ENCODE measurements at places on chromosomes 2 and 18.

DNA sequence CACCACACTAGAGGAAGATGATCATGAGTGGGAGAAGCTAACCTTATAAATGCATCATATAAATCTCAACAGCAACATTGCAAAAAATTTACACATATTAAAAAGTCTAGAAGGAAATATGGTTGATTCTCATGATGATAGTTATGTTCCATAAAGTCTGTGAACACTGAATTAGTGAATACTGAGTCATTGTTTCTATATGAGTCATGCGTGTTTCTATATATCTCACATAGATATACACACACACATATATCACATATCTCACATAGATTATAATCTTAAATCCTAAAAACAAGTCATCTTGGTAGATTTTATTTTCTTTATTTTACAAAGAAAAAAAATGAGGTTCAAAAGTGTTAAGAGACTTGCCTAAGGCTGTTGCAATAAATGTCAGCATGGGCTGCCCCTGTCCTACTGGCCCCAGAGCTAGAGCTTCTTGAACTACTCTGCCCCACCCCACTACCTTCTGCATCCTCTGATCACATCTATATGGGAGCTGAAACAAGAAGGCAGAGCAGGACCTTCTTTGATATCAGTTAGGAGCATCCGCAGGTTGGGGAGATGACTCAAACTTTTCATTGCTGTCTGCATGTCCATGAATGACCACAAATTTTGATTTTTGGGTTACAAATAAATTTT, 81.8 kb upstream of the ADAM23 start:
- no peak for DNase-seq

DNA sequence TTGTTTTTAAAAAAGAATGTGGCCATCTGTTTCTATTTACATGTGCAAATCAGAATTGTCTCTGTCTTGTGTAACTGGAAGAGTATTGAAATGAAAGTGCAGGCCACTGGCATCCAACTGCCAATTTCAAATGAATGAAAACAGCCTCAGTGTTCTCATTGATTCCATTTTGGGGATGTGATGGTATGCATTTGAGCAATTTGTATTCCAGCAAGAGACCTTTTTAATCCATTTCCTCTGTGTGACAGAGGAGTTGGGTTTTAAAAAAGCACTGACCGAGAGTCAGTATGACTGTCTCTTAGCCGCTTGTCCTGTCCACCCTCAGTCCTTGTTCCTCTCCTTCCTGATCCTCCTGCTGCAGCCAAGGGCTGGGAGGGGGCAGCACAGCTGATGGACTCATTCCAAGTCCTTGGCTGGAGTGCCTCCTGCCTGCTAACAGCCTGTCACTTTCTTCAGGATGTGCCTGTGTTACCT, 50.0 kb downstream of the ASAP2 start:
- no peak for DNase-seq

GRCh38 chr18:37334631-37335408, 230.8 kb downstream of the CELF4 start:
- no peak for DNase-seq

GRCh38 chr2:239489481-239489880, 88.7 kb upstream of the HDAC4 start:
- DNase-seq: no peak

DNA sequence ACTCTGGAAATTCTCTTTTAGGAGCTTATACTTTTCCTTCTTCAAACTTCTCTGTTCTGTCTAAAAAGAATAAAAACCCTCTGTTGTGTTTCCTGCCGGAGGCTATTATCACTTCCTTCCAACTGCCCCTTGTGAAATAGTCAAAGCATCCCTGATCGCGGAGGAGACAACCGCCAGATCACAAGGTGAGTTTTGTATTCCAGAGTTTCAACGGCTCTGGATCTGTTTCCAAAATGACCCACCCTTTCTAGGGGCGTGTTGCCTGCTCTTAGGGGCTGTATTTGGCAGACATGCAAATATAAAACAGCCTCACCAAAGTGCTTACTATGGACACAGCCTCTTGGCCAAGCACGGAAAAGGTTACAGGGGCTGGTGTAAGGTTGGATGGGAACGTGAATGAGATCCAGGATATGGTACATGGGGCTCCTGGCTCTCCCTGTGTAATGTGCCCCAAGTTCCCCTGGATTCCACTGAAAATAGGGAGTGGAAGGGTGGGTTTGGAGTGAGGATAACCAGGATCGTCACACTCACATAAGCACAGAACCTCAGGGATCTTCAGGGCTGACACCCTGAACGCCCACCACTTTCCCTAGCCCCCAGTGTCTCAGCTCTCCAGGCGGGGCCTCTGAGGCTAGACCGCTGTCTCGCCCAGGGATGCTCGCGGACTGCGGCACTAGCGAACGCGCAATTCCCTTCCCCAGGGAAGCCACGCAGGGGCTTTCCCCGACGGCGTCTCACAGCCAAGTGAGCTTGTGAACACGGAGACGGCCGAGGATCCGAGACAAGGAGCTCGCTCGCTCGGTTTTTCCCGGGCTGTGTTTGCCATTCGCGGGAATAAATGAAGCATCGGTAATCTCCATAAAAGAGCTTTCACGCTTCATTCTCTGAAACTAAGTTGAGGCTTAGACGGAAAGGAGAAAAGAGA, 14.4 kb downstream of the EN1 start:
- no peak for DNase-seq

- DNase-seq: no peak
Measured at GRCh38 chr2:75099521-75099922, 99.8 kb downstream of the TACR1 start.

GRCh38 chr2:3620834-3621233, 25.9 kb downstream of the COLEC11 start:
- DNase-seq: no peak

DNA sequence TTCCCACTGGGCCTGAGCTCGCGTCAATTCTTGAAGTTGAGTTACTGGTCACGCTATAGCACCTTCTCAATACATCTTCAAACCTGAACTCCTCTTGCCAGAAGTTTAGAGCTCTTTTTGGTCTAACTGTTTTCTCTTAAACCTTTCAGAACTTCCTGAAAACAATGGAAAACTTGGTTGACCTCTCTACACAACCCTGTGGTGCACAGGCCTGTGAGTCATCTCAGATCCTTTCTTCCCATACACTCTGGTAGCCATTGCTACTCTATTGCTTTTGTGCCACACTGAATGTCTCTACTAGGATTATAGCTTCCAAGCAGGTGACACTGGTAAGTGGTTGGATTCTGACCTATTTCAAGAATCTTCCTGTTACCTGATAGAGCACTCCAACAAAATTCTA, 321.5 kb upstream of the FSIP2 start:
- no peak for DNase-seq

- DNase-seq: no peak
Measured at GRCh38 chr2:46964835-46965560, 49.4 kb upstream of the MCFD2 start.

DNA sequence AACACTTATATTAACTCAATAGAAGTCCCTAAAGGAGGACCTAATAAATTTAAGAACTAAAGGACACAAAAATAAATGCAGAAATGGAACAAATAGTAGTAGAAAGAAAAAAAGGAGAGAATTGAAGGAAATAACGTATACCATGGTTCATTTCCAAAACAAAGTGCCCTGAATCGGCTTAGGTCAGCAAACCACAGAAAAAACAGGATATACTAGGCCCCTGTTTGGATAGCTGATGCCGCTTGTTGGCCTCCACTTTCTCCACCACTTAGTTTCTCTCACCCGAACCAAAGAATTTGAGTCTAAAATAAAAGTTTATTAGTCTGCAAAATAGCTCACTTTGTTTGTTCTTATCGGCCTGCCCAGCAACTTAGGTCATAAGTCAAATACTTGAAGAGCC, 100.4 kb downstream of the HIBCH start:
- DNase-seq: no peak

DNA sequence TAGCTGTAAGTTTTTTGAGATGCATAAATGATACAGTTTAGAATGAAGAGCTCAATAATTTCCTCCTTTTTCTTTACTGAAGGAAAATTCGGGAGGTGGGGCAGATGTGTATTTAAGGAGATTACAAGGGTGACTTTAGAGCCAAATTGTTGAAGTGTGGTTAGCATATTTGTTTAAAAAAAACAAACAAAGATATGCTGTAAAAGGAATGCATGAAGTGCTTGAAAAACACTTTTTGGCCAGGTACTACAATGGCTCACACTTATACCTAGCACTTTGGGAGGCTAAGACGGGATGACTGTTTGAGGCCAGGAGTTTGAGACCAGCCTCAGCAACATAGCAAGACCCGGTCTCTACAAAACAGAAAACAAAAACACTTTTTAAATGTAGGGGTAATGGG, 38.4 kb downstream of the CD302 start:
- no peak for DNase-seq

DNA sequence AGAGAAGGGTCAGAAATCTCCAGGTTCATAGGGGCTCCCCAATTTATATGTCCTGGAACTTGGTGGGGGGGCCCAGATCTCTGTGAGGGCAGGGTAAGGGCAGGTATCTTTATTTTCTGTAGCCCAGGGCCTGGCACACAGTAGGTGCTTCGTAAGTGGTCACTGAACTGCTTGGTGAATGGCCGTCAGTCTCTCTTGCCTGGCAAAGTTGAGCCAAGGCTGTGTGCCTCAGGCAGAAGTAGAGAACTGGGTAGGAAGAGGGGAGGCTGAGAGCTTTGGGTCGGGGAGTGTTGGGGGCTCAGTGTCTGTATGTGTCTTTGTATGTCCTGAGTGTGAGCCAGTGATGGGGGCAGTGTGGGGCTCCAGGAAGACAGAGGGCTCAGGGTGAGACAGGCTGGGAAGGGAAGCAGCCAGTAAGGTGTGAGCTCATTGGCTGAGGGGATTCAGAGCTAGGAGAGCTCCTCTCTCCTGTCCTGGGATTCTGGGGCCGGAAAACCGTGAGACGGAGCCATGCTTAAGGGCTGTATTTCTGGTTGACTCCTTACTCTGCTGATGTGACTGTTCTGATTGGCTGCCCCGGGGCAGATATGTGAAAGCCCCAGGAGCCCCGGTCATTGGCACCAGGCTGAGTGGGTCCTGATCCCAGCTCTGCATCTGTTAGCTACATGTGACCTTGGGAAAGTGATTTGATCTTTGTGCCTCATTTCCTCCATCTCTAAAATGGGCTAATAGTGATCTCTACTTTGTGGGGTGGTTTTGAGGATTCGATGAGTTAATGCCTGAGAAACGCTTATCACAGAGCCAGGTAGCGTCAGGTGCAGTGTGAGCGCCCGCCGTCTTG, 30.3 kb downstream of the STEAP3 start:
- no peak for DNase-seq

DNA sequence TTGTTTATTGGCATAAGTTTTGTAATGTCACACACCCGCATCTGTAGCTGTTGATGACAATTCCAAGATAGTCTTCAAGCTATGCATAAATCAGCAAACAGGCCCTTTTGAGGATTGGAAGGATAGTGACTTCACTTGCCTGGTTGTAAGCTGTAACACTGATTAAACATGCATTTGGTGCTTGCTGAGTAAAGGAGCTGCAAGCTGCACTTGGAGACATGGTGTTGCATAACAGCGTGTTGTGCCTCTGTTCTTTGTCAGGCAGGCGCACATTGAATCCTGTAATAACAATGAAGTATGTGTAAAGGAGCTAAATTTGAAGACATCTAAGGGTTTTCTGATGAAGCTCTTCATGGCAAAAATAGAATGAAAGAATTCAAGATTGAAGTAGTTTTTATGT, 68.7 kb upstream of the TTC27 start:
- no peak for DNase-seq

DNA sequence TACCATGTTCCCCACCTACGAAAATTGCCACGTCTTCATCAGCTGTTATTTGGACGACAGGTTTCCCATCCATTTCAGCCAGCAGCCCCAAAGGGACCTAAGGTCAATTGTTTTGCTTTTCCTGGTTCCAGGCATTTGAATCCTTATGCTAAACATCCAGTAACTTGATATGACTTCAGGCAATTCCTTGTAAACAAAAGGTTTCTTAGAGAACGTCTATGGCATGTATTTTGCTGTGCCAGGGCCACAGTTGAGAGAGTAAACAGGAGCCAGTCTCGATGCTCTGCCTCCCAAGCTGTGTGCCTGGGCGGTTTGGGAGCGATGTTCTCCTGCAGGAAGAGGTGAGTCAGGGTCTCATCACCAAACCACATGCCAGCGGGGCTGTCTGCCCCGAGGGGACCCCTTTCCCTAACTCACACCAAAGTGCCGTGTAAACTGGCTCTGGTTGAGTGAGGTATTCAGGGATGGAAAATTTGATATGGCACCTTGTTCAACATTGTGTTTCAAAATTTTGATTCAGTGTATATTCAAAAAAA, 12.9 kb upstream of the MC5R start:
- DNase-seq: no peak

- no peak for DNase-seq
Measured at GRCh38 chr2:62114564-62114963, 81.4 kb upstream of the B3GNT2 start.

GRCh38 chr2:30225131-30225762, 6.1 kb upstream of the LBH start:
- no peak for DNase-seq

- DNase-seq: no peak
Measured at GRCh38 chr2:177806025-177806424, 266.6 kb downstream of the PDE11A start.

DNA sequence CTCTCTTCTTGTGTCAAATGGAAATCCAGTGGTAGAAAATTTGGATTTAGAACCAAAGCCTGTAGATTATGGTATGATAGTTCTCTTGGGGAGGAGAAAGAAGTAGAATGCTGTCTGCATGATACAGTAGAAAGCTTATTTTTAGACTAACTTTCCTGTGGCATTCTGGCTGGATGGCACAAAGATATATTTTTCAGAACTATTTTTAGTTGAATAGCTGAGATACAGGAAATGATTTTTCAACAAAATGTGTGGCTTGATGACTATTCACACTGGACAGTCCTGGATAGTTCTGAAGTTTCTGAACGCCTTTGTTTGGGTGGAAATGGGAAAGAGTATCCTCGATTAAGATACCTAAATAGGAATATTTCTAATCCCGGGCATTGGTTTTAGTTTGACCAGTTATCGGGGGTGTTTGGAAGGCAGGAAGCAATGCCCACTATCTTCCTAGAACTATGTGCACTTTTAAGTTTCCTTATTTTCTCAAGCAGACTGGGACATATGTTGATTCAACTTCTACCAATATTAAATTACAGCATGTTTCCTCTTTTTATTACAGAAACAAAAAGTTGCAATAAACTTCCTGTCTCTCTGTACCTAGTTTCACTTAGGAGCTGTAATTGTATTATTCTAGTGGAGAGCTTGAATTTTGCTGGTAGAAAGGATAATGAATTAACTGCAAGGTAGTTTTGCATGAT, 32.1 kb downstream of the GDF7 start:
- no peak for DNase-seq

All from posterior vena cava (tissue), 2 donors.